ENCODE measurements at places on chromosomes 5 and 9.

DNA sequence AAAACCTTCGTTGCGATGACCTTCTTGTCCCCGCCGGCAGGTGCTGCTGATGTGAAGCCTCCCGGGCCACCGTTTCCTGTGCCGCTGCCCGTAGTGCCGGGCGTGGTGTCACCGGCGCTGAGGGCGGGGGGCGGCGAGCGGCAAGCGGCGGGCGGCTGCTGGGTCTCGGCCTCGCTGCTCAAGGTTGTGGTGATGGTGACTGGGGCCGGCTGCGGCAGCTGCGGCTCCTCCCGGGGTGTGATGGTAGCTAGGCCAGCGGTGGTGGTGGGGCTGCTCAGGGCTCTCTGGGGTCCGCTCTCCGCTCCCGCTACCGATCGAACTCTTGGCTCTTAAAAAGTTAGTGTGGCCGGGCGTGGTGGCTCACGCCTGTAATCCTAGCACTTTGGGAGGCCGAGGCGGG lies 36.0 kb upstream of the PTPN3 start:
- DNase-seq: no peak

DNA sequence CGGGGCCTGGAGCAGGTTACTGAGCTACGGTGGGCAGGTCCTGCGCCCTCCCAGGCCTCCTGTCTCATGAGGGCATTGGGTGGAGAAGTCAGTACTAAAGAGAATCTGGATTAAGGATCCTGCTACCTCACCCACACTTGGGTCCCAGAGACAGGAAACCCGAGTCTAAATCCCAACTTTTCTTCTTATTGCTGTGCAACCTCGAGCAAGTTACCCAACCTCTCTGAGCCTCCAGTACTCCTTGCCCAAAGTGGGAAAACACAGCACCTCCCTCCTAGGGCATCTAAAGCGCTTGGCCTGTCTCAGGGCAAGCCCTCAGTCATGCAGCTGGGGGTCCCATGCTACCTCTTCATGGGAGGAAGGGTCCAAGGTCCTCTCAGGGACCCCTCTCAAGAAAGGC lies 28.2 kb downstream of the ASS1 start:
- no peak for DNase-seq

GRCh38 chr9:116369706-116370105 lies 216.1 kb downstream of the PAPPA start:
- DNase-seq: no peak

DNA sequence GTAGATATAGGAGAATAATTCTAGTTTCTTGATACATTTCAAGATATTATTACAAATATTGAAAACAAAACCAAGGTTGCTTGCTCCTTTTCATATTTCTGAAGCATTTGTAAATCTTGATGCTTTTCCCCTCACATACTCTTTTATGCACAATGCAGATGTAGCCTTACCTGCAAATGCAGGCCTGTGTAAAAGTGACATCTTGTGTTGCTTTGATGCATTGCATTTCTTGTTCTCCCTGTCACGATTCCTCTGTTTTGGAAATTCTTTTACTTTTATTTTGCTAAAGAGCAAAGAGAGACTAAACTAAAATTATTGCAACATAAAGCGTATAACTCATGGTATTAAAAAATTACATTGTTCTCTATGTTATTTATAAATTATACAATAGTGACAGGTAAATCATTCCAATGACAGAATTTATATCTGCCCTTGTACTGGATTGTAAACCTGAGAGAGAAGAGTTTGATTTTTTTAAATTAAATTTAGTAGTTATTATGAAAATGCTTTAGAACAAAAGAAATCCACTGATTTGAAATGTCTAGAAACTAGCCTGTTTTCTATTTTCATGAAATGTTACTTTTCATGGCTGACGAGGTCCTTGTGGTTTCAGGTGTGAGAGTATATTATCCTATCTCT lies 970.0 kb downstream of the MAT2B start:
- no peak for DNase-seq

- DNase-seq: no peak
These were observed 3.6 kb upstream of the JADE2 start for GRCh38 chr5:134521841-134522240.

DNA sequence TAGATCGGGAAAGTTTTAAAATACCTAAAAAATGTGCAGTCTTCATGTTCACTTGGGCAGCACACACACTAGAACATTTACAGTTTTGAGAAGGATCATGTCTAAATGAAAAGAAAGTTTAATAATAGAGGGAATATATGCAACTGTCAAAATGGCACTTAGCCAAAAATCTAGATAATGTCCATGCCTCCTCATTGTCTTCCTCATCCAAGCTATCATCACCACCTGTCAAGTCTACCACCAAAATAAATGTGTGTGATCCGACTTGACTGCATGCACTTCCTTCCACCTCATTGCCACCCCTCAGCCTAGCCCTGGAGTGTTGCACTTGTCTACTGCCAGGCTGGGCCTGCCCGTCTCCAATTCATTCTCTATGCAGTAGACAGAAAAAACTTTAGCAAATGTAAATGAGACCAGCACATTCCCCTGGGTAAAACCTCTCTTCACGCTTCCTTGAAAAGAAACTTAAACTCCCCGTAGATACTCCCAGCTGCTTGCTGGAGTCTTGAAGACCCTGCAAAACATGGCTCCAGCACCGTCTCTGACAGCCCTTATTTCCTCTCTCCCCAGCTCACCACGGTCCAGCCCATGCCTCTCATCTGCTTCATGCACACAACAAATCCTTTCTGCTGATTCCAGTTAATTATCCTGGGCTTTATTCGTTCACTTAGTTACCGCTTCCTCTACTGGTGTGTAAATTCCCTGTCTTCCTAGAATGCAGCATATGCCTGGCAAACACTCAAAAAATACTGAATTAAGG lies 66.9 kb downstream of the FANCC start:
- no peak for DNase-seq

DNA sequence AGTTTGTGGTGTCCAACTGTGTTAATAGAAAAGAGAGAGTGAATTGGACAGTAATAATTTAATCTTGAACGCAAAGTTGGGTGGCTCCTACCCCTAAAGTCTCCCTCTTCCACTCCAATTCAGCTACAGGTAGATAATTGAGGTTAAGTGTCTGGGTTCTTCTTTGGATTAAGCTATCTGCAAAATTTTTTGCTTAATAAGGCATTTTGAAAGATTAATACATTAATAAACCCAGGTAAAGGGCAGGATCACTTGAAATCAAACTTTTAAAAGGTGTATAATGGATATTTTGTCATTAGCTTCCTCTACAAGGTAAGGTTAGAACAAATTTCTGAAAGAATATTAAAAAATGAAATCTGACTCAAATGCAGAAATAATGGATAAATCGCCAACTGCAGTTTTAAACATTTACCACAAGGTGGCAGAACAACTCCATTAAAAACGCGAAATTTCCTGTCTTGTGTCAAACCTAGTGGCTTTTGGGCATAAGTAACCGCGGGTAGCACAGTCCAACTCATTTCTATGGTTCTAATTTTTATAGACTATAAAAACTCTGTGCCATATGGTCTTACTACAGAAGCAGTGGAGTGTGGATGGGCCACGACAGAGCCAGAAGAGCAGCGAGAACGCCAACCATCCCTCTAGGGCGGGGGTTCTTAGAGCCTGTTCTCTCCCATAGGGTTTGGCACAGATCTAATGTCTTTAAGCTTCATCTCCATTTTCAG lies 276.5 kb downstream of the ARHGEF28 start:
- DNase-seq: no peak

- no peak for DNase-seq
These were observed 75.2 kb downstream of the NPR3 start for GRCh38 chr5:32786311-32786710.

- no peak for DNase-seq
These were observed 66.9 kb downstream of the SEMA4D start for GRCh38 chr9:89430995-89431394.

DNA sequence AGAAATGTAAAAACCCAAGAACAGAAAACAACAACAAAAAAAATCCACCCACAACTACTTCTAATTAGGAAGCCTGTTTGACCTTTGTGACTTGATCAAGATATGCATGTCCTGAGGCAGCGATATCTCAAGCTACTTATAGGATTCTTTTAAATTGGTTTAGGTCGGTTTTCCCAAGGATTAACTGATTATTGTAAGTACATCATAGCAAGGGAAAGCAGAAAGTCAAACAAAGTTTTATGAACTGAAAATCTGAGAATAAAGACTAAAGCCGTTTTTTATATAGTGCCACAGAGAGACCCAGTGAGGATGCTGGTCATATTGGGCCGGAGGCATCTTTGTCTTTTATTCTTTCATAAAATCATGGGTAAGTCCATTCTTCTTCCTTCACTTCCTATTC lies 72.0 kb downstream of the CD180 start:
- no peak for DNase-seq

GRCh38 chr9:120742951-120743416 lies 28.7 kb upstream of the MEGF9 start:
- no peak for DNase-seq

DNA sequence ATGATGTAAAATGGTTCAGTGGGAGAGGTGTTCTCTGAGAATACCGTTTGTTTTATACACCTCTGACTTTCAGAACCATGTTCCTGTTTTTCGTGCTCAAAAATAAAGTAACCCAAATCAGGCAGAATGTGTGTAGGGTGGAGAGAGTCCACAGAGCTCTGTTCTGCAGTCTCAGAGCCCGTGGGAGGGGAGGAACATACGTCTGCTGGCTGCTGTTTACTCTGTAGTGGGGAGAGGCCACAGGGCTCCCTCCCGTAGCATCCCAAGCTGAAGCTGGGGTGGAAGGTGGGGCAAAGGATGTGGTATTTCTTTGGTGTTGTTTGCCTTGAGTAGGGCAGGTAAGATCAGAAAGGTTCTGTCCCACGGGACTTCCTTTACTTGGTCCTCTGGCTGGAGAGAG lies 348.5 kb downstream of the DNAH5 start:
- DNase-seq: no peak

GRCh38 chr9:127761491-127761956 lies 16.9 kb downstream of the SH2D3C start:
- no peak for DNase-seq

- no peak for DNase-seq
These were observed 103.7 kb downstream of the ATPSCKMT start for GRCh38 chr5:10145923-10146401.

GRCh38 chr9:89684912-89685636 lies 80.3 kb downstream of the GADD45G start:
- no peak for DNase-seq

DNA sequence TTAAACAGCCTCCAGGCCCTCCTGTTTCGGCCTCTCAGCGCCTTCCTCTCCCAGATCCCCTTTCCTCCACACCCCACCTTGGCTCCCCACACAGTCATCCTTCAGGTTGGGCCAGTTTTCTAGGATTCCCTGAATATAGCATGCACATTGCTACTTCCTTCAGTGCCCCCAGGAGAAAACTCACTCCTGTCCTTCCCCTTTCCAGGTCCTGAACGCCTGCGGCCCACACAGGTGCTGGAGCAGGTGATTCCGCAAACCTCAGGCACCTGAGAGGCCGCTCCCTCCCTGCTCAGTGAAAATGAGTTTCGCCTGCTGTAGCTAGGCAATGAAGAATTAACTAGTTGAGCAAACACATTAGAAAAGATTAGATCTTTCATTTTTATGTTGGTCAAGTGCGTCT lies 185.0 kb downstream of the MED10 start:
- DNase-seq: no peak

GRCh38 chr9:83006378-83006777 lies 56.6 kb downstream of the RASEF start:
- no peak for DNase-seq

DNA sequence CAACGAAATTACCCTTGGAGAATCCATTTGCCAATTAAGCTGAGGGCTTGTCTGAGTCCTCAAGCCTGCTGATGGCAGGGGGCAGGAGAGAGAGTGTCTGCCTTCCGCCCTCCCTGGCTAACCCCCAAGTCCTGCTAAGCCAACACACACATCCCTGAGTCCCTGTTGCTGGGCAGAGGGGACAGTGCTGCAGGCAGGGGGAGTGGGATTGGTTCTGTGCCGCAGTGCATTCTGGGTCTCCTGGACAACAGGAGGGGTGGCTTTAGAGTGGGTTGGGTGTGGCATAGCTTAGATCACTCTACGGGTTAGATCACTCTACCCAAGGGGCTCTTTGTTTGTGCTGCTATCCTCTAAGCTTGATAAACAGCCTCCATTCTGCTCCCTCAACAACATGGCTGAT lies 427.7 kb downstream of the CDK5RAP2 start:
- no peak for DNase-seq

- DNase-seq: no peak
These were observed 135.4 kb downstream of the FAM114A2 start for GRCh38 chr5:153903321-153903720.

GRCh38 chr5:158852622-158853021 lies 247.1 kb downstream of the EBF1 start:
- DNase-seq: no peak

DNA sequence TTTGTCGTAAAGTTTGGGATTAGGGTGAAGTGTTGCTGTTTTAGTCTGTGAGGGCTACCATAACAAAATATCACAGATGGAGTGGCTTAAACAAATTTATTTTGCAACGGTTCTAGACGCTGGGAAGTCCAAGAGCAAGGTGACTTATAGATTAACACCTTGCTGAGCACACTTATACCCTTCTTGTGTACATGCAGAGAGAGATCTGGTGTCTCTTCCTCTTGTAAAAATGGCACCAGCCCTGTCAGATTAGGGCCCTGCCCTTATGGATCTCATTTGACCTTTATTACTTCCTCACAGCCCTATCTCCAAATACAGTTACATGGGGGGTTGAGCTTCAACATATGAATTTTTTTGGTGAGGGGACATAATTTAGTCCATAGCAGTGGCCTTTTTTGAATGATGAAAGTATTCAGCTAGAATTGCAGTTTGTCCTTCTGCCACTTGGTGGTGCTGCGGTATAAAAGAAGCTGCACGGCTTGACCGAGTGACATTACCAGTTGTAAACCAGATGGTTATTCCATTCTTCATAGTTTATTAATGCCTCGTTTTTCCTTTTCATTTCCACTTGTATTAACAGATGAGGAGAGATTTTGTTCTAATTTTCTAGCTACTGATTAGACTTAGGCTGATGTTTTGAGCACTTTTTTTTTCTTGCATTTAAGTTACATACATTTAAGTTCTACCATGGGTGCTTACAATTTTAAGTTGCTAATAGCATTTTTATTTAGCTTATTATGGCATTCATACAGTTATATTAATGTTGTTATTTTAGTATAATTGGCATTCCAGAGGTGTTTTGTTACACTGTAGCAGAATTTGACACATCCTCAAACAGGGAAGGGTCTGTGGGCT lies 19.4 kb downstream of the DCP2 start:
- DNase-seq: no peak

GRCh38 chr5:142215915-142216681 lies 107.5 kb downstream of the NDFIP1 start:
- DNase-seq: no peak

DNA sequence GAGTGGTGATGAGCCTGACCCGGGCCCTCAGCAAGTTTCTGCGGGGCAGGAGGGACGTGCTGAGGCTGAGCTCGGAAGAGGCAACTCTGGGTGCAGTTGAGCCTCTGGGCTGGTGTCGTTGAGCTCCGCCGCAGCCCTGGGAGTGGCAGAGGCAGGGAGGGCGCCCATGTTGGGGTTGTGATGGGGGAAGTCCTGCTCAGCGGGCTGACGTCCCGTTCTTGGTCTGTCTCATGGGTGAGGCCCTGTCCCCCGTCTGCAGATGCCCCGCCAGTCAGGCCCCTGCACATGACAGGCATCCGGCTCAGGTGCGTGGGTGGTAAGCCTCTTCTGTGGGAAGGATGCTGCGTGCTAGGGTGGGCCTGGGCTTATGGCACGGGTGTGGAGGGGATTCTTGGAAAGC lies 64.3 kb downstream of the RXRA start:
- peak; percentile 60 for DNase-seq

Measured in activated gamma-delta T cell (primary cell).